ENCODE measurements at places on chromosomes 5 and 9. TPM values are rescaled to one million over a fixed set of nuclear protein-coding genes. Genes with fewer than 3 reads are reported as not detected.

The DMAC1 gene
- total RNA-seq, result 18.7 TPM

The FLT4 gene
- 0.79 TPM for total RNA-seq

The FAM151B gene
- 1.1 TPM for total RNA-seq

The PCDHGA4 gene
- 2.0 TPM for total RNA-seq

GRCh38 chr9:33124751-33125381 lies 42.3 kb downstream of the B4GALT1 start:
- no peak overlapping the region for H3K27ac ChIP-seq
- peaks cover 6% of the 10 kb centered on the region for H3K36me3 ChIP-seq
- H3K27me3 ChIP-seq, result no peaks in the 10 kb centered on the region

DNA sequence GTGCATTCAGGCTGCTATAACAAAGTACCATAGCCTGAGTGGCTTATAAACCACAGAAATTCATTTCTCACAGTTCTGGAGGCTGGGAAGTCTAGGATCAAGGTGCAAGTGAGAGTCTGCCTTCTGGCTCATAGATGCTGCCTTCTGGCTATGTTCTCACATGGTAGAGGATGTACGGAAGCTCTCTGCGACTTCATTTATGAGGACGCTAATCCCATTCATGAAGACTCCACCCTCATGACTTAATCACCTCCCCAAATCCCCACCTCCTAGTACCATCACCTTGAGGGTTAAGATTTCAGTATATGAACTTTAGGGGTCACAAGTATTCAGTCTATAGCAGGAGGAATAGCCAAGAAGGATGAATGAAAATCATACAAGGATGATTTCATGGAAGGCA lies 37.3 kb upstream of the KCNIP1 start:
- H3K27ac ChIP-seq, result no peak overlapping the region
- H3K4me3 ChIP-seq, result no peak overlapping the region
- H3K36me3 ChIP-seq, result no peaks in the 10 kb centered on the region
- H3K27me3 ChIP-seq, result no peaks in the 10 kb centered on the region

DNA sequence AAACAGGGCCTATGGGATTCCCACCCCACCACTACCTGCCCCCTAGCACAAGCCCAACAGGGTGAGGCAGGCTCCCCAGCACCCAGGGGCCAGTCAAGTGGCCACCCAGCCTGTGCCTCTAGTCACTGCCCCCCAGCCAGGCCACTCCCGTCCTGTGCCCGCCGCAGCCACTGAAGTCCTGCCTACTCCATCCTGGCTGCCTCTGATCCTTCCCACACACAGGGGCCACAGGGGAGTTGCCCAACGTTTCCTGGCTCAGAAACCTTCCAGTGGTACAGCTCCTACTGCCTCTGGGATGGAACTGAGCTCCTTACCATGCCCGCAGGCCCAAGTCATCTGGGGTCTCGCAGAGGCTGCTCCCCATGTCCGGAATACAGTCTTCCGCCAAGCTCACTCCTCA lies 70.2 kb upstream of the STXBP1 start:
- no peak for DNase-seq
- H3K4me1 ChIP-seq, result peaks cover 75% of the 10 kb centered on the region
- no peaks in the 10 kb centered on the region for H3K36me3 ChIP-seq
- H3K27ac ChIP-seq, result peak overlapping the region; percentile 95

DNA sequence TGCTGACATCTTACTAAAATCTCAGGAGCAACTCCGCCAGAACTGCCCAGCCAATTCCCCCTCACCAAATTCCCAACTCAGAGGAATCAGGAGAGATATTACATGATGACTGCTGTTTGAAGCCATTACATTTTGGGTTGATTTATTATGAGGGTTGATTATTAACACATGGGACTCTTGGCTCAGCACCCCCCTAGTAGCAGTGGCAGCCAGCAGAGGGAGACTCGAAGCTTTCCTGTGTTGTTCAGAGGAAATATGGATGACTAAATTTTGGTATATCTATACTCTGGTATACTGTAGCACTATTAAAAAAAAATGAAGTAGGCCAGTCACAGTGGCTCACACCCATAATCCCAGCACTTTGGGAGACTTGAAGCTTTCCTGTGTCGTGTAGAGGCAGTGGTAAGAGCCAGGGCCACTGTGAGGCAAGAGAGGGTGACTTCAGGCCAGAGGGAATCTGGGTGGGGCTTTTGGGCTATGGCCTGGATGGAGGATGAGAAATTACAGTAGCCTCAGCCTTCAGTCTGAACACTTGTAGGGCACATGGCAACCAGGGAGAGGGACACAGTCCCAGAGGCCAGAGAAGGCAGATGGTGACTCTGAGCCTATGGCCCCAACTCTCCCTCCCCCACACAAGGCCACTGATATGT lies 111.4 kb downstream of the LHX2 start:
- H3K27ac ChIP-seq, result no peak overlapping the region
- DNase-seq, result no peak
- H3K36me3 ChIP-seq, result no peaks in the 10 kb centered on the region
- no peaks in the 10 kb centered on the region for H3K4me1 ChIP-seq
- H3K27me3 ChIP-seq, result no peaks in the 10 kb centered on the region

DNA sequence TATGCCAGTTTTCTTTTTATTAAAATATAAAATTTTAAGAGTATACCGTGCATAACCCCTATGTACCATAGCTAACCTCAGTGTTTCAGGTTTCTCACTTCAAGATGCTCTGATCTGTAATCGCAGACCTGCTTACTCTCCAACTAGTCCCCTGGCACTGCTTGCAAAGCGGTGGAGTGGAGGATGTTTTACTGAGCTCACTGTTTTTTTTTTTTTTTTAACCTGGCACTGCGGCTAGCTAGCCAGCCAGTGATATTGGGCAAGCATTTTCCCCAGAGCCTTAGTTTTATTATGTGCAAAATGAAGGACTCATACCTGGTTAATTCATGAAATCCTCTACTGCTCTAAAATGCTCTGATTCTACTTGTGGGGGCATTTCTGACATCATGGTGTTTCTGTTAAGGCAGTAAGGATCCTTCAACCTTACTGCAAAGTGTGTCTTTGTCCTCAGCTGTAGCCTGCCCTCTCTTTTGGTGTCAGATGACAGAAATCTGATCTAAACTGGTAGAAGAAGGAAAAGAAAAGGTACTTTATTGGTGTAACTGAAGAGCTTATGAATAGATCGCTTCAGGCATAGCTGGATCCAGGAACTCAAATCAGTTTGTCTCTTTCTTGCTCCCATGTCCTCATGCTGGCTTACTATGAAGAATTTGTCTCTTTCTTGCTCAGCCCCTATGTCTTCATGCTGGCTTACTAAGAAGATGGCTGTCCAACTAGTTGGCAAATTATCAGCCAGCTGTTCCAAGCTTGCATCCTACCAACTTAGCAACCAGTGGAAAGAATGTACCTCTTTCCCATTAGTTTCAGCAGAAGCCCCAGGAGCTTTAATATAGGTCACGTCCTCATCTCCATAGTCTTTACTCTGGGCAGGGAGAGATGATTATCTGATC lies 59.8 kb downstream of the DOCK2 start:
- no peaks in the 10 kb centered on the region for H3K4me1 ChIP-seq
- H3K4me3 ChIP-seq, result no peak overlapping the region
- DNase-seq, result no peak
- H3K36me3 ChIP-seq, result no peaks in the 10 kb centered on the region
- H3K27me3 ChIP-seq, result no peaks in the 10 kb centered on the region

- H3K4me1 ChIP-seq, result no peaks in the 10 kb centered on the region
- DNase-seq, result no peak
- H3K4me3 ChIP-seq, result no peak overlapping the region
- no peaks in the 10 kb centered on the region for H3K36me3 ChIP-seq
- no peaks in the 10 kb centered on the region for H3K27me3 ChIP-seq
These were observed 1.8 kb downstream of the HACD4 start for GRCh38 chr9:21029661-21030060.

- H3K27ac ChIP-seq, result peak overlapping the region; percentile 94
- H3K4me1 ChIP-seq, result peaks cover 6% of the 10 kb centered on the region
- H3K36me3 ChIP-seq, result no peaks in the 10 kb centered on the region
- DNase-seq, result peak; percentile 99
- H3K4me3 ChIP-seq, result peak overlapping the region; percentile 50
- H3K27me3 ChIP-seq, result no peaks in the 10 kb centered on the region
These were observed 61.8 kb downstream of the SPATA31C2 start for GRCh38 chr9:88076286-88077070.

DNA sequence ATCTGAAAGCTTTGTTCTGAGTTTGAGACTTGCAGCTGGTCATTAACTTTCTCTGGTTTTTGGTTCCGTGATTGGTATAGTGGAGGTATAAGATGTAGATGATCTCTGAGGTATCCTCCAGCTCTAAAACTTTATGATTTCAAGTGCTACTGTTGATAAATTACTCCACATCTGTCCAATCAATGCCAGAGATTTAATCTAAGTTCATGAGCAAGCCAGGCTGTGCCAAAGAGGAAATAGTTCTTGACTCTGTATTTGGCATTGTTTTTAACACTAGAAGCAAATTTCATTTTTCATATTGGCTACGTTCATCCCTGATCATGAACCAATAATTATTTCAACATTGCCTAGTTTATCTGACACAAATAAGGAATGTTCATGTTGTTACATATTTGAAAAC lies 28.5 kb upstream of the CHD1 start:
- no peaks in the 10 kb centered on the region for H3K27me3 ChIP-seq
- H3K4me3 ChIP-seq, result no peak overlapping the region
- no peaks in the 10 kb centered on the region for H3K36me3 ChIP-seq
- H3K27ac ChIP-seq, result no peak overlapping the region
- no peak for DNase-seq
- H3K4me1 ChIP-seq, result no peaks in the 10 kb centered on the region

Measured in pancreas (tissue), 10 donors.